ENCODE measurements at places on chromosomes 1 and 21. TPM values are rescaled to one million over a fixed set of nuclear protein-coding genes. Genes with fewer than 3 reads are reported as not detected.

DNA sequence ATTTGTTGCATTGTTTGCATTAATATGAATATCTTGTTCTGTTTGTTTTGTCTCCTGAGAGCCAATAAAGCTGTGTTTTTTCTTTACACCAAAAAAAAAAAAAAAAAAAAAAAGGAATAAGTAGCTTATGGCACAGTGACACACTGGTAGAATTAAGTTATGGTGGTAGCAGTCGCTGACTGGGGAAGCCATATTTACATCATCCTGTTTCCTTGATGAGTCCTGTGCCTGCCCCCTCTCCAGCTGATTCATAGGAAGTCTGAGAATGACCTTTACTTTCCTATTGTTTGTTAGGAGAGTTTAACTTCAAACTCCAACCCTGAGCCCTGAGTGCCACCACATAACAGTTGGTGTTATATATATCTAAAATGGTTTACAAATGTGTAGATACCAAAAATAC, 62.2 kb downstream of the OBSCN start:
- DNase-seq: no peak

DNA sequence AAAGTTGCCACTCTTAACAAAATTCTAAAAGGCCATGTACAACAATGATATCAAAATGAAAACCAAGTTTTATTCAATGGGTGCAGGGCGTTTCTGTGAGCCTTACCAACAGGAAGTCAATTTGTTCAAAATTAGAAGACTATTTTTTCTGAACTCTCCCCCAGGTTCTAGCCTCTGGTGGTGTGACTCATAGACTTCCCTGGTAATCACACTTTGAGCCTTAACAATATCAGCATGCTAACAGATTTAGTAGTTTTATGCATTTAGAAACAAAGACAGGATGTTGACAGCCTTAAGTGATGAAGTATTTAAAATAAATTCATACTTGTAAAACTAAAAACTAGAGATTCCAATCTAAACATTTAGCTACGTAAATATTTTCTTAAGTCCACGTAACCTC, 88.4 kb downstream of the LRRC8C start:
- DNase-seq: no peak

Gene SLC44A5
- 3.7 TPM for total RNA-seq

Gene ZMYND12
- 0.46 TPM for total RNA-seq

Gene TMIGD3
- total RNA-seq: not detected
